RPMI7951 (cell line): ENCODE measurements at places on chromosomes 2 and 18. TPM values are rescaled to one million over a fixed set of nuclear protein-coding genes. Genes with fewer than 3 reads are reported as not detected.

KLHL14 gene
- total RNA-seq: not detected in 2 replicates

KIAA2012 gene
- total RNA-seq: under 0.01 TPM in 1 of 2 replicates, not detected in the other

MAIP1 gene
- 31.5 and 40.6 TPM in 2 replicates for total RNA-seq

DNA sequence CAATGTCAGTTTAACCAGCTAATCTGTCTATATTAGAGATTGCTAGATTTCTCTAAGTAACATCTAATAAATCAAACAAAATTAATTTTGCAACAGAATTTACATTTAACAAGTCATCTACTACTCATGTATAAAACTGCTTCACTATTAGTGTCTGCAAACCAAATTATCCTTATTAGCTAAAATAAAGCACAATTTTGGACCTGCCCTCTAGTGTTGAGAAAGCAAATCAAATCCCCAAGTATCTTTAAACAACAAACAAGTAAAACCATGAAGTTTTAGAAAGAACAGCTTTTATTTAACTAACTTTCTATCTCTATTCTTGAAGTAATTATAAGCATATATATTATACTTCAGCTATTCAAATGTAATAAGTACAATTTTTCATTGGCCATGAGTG is 113.1 kb upstream of the SP3 start:
- peak; percentile 6 for DNase-seq

- no peak for DNase-seq
Observed at GRCh38 chr2:64479259-64480117, 25.5 kb downstream of the LGALSL start.

DNA sequence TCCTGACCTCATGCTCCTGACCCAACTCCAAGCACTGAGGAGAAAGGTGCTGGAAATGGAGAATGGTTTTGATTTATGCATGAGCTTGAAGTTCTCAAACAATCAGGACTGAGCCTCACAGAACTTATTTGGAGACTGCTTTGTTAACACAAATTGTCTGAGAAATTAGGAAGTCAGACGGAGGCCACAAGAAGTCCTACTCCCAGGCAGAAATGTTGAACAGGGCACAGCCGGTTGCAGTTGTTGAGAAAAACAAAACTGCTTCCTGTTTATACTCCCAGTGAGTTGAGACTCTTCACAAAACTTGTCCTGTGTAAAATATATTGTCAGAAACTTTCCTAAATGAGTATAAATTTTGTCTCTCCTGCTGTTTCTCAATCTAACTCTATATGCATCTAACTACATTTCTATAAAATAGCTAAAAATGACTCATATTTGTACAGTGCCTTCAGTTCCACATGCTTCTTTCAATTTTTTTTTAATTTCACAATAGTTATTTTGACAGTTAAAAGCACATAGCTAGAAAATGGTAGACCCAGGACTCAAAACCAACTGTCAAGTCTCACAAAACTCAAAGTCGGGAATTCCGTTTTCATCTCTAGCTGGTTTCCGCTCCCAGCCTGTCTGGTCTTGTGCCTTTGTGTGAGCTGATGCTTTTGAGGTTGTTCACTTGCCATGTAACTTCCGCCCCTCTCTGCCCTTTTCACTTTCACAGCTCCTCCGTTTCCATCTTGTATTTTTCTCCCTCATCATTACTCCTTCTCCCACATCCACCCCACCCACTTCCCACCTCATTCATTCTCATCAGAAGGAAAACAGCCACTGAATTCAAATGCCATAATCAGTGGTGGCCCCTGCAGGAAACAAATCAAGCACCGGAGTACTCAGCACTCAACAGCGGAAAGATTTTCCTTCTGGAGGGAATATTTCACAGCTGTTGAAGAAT is 215.0 kb downstream of the SUCLG1 start:
- DNase-seq: no peak

- DNase-seq: no peak
Observed at GRCh38 chr2:52135235-52135634, 1103.3 kb upstream of the NRXN1 start.

DNA sequence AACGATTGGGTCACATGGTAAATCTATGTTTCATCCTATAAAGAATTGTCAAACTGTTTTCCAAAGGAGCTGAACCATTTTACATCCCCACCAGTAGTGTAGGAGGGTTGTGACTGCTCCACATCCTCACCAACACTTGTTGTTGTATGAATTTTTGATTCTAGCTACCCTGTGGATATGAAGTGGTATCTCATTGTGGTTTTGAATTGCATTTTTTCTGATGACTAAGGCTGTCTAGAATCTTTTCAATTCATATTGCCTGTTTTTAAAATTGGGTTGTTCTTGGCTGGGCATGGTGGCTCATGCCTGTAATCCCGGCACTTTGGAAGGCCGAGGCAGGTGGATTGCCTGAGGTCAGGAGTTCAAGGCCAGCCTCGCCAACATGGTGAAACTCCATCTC is 44.5 kb downstream of the TXNL1 start:
- DNase-seq: peak; percentile 31

DNA sequence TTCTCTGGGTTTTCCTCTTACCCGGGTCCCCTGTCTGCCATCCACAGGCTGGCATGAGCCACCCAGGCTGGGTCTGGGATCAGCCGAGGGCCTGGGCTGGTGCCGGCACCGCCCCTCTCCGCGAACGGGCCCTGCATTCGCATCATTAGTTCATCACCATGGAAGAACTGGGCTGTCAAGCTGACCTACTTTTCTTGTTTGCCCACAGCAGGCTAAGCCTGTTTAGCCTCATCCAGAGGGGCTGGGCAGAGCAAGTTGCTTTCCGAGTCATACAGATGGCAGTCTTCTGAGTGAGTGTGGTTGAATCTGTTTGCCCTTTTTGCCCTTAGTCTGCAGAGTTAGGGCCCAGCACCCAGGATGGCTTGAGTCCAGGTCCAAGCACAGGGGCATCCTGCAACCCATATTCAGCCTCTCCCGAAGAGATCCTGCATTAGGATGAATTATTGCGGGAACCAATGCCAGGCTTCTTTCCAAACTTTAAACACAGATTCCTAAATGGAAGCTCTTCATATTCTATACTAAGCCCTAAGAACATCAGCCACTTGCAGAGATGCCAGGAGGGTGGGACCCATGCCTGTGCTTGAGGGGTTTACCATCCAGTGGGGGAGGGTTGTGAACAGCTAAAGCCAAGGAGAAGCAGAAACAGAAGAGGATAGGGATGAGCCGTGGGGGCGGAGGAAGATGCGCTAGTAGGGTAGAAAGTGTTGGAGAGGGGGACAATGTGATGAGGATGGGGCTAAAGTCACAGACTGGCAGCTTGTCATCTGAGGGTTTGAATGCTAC is 68.0 kb downstream of the NPAS2 start:
- peak; percentile 51 for DNase-seq

GRCh38 chr2:237919593-237919992 is 47.2 kb upstream of the UBE2F start:
- no peak for DNase-seq
